ENCODE measurements at places on chromosomes 2 and 18. TPM values are rescaled to one million over a fixed set of nuclear protein-coding genes. Genes with fewer than 3 reads are reported as not detected.
A peak's percentile ranks its signal among the peaks of the same experiment; 100 is the strongest.

DNA sequence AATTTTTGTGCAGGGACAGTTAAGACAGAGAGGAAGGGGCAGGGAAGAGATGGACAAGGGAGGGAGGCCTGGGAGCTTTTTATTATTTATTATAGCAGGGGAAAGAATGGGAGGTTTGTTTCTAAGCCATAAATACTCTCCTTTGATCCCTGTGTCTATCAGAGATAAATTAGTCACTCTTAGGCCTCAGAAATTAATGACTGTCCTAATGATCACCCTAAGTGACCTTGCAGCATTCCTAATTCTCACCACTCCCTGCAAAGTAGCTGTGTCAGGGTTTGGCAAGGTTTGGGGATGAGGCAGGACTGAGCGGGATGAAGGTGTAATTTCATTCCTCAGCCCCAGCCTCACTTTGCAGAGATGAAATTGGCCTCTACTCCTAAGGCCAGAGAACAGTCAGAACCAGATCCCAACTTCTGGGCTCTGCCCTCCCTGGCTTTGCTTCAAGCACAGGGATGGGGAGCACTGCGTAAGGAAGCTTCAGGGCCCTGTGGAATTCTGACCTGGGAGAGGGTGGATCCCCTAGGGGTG is 95.0 kb downstream of the TMEM17 start:
- peak; percentile 37 for DNase-seq

DNA sequence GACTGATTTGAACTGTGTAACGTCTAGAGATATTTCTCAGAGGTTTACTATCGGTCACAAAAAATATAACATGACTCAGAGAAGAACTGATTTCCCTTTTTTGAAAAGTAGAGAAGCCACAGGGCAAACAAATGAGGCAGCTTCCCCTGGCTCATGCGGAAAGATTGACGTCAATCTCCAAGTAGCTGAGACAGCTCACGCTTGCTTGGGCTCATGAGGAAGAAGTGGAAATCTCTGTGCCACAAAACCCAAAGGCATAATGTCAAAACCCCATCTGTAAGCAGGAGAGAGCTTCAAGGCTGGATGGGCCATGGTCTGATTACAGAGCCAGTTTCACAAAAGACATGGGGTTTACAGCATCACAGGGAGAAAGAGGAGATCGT is 188.1 kb downstream of the ARL4C start:
- DNase-seq, result no peak

GRCh38 chr2:158359846-158360245 is 96.7 kb downstream of the CCDC148 start:
- DNase-seq, result no peak

- DNase-seq, result no peak
Observed at GRCh38 chr2:129337076-129337475, 642.4 kb upstream of the RAB6C start.

DNA sequence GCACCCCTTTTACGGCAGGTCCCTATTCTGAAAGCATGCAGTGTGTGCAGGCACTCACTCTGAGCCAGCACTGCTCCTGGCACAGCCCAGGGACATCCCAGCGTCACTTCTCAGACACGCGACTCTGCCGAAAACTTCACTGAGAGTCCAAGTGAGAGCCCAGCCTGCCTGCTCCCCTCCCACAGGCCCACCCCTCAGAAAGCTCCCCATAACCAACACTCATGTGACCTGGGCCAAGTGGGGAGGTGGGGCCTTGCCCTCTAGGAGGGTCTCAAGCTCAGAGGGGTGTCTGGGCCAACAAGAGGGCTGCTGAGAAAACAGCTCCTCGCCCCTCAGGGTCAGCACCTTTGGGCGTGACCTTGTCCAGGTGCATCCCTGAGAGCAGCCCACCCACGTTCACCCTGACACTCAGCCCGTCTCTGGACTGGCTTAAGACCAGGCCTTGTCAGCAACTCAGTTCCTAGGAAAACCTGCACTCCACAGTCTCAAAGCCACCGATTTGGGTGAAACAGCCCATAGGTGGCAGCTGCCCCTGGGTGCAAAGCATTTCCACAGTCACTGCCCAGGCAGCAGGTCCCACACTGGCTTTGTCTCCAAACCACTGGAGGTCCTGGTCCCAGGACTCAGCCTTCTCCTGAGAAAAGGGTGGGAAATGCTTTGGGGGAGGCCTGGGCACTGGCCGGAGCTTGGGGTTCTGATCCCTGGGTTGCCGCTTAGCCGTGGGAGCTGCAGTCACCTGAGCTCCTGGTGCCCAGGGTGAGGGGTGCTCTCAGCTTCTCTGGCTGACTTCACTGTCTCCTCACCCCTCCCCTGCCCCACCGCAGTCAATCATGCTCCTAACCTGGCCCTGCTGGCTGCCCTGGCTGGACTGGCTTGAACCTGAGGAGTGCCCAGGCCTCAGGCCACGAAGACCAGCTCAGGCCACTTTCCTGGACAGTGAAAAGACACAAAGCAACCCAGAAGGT is 209.6 kb downstream of the HDAC4 start:
- no peak for DNase-seq

GRCh38 chr18:26438980-26439379 is 109.4 kb downstream of the KCTD1 start:
- no peak for DNase-seq

GRCh38 chr2:201411421-201411820 is 39.8 kb downstream of the TRAK2 start:
- DNase-seq, result no peak

- DNase-seq, result no peak
Observed at GRCh38 chr2:206260188-206261012, 14.1 kb upstream of the ZDBF2 start.

DNA sequence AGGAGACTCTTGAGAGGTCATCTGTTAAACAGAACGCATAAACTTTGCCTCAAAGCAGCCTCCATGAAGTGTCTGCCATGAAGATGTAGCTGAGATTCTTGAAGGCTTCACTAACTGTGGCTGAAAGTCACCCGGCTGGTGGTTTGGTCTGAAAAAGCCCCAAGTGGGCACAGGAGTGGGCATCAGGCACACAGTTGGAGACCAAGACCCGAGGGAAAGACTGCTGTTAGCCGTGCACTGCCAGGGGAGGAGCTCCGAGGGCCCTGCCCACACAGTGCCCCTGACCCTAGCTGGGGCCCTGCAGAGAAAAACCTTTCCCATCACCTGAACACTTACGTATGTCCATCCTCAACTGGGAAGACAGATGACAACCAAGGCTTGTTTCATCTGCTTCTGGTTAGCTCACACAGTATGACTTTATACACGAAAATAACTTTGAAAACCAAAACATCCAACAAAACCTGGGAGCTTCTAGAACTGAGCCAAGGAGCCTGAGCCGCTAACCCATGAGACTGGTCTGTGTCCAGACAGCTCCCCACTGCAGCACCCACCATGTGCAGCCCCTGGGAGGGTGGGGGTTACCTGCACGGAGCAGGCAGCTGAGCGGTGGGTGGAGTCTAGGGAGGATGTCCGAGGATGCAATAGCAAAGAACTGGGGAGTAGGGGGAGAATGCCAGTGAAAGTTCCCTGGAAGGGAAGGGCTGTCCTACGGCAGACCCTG is 15.4 kb downstream of the HJURP start:
- no peak for DNase-seq

GRCh38 chr2:168939918-168940317 is 38.8 kb downstream of the G6PC2 start:
- DNase-seq, result no peak

- no peak for DNase-seq
Observed at GRCh38 chr2:118982039-118982438, 40.0 kb downstream of the MARCO start.

DNA sequence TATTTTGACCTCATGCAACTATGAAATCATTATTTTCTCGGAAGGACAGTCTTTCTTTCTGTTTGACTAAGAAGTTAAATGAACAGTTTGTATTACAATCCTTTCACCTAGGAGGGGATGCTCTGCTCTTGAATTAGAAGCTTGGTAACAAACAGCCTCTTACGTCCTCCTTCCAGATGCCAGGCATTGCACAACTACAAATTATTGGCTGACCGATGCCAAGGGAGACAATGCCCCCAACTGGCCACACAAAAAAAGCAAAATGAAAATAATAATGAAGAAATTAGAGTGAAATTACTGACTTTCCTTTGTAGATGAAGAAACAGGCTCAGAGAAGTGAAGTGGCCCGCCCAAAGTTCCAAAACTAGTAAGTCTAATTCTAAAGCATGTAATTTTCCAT is 177.9 kb downstream of the CYRIA start:
- DNase-seq, result no peak

GRCh38 chr18:45628979-45629958 is 14.0 kb downstream of the SLC14A2 start:
- no peak for DNase-seq

GRCh38 chr2:161419638-161420190 is 3.6 kb downstream of the TBR1 start:
- no peak for DNase-seq

- no peak for DNase-seq
Observed at GRCh38 chr2:37080266-37080665, 3.9 kb downstream of the HEATR5B start.

DNA sequence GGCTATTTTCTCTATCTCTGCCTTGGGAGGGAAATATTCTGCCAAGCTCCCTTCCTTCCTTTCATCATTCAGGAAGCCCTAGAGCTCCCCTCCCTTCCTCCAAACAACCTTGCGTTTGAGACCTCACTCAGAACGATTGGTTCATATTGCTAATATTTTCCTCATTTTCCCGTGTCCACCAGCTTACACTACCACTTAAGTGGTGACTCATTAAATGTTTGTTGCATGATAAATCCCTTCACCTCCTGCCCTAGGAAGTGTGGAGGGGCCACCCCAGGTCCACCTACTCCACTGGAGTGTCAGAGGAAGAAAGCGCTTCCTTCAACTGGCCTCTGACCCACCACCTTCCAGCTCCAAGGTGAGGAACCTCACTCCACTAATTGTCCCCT is 2.3 kb upstream of the LPIN2 start:
- DNase-seq, result no peak

DNA sequence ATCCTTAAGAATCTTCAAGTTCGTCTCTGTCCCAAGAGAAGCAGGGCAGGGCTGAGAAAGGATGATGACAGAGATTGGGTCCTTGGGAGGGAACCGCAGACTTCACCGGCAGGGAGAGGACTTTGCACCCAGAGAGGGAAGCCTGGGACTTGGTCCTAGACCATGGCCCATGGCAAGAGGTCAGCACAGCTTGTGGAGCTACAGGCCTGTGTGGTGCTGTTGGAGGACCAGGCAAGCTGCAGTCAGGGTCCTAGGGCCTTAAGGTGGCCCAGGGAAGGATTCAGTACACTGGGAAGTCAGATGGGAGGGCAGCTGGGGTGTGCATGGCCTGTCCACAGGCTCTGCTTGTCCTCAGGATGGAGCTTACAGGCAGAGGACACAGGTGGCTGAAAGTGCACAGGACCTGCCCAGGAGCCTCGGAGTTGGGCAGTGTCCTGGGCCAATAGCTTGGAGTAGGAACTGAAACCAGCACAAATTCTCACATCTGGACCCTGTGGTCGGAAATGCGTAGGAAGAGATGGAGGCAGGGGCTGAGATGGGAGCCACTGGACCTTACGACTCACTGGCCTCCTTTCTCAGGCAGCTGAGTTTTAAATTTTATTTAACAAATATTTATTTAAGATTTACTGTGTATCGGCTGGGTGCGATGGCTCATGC is 56.4 kb upstream of the TCF7L1 start:
- no peak for DNase-seq

DNA sequence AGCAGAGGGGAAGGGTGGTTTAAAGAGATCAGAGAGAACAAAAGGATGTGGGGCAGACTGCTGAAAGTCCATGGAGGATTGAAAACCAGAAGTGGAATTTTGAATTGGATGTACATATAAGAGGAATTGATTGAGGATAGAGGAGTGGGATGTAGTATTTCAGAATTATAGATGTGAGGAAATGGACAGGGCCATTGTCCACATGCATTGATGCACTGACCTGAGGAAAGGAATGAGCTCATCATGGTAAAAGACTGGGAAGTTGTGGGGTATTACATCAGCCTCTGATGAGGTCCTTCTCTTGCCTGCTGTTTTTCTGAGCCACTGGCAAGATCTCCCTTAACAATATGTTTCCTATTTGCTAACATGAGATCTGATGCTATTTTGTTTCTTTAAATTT is 365.7 kb upstream of the FANCL start:
- DNase-seq, result no peak

DNA sequence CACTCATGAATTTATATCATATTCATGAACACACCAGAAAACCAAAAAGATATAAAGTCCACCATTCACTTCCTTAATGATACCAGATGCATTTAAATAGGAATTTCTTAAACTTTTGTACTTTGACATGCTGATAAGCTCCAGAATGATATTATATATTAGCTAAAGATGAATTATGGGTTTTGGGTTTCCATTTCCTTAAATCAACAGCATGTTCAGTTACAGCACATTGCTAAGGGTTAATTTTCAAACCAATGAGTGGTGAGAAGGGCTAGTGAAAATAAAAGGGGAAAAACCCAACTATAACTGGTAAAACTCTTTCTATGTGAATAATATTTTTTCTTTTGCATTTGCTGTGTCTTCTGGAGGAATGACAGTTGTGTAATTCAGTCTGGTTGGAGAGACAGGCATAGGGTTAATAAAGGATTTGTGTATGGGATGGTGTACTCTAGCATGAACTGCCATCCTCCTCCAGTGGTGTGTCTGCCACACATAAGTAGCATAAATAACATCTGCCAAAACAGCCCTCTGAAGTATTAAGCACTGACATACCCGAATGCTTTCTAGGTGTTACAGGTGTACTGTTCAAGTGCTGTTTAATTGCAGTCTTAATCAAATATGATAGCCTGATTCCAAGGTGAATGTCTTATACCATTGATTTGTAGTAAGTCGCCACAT is 19.3 kb upstream of the CPS1 start:
- no peak for DNase-seq

- DNase-seq, result no peak
Observed at GRCh38 chr2:227033471-227034148, 130.4 kb downstream of the COL4A4 start.

- DNase-seq, result no peak
Observed at GRCh38 chr2:153536115-153536514, 57.6 kb upstream of the RPRM start.

- no peak for DNase-seq
Observed at GRCh38 chr2:16318051-16318450, 347.6 kb downstream of the CYRIA start.

- peak; percentile 60 for DNase-seq
Observed at GRCh38 chr2:20614201-20615067, 36.5 kb downstream of the HS1BP3 start.

- no peak for DNase-seq
Observed at GRCh38 chr2:100038011-100038410, 104.4 kb downstream of the AFF3 start.

GRCh38 chr2:141015341-141016047 is 1115.3 kb downstream of the LRP1B start:
- DNase-seq, result no peak

Gene DES
- total RNA-seq, result 17.1 TPM

Gene TTC39C
- 53.0 TPM for total RNA-seq

Gene UGT1A10
- not detected for total RNA-seq

Gene EPB41L3
- total RNA-seq, result 178 TPM

Gene ALPP
- total RNA-seq, result not detected

Gene CCDC74B
- total RNA-seq, result 9.5 TPM

Gene BOD1L2
- total RNA-seq, result not detected

Gene CD8B
- 3.6 TPM for total RNA-seq

Gene SATB2
- total RNA-seq, result 12.2 TPM

Gene ATP6V1C2
- 0.16 TPM for total RNA-seq

Gene LYG2
- total RNA-seq, result not detected

Gene ZNF396
- 2.4 TPM for total RNA-seq

Gene CRIM1
- total RNA-seq, result 178 TPM

Gene TM4SF20
- not detected for total RNA-seq

Gene POTEI
- 1.2 TPM for total RNA-seq

Gene B3GNT2
- 39.5 TPM for total RNA-seq

Gene ZNF521
- total RNA-seq, result 67.5 TPM

Gene GALM
- 12.1 TPM for total RNA-seq

Gene BOLL
- not detected for total RNA-seq

Gene HOXD13
- total RNA-seq, result not detected

Measured in breast epithelium (tissue), 4 donors.